ENCODE measurements at places on chromosomes 5 and 9.

DNA sequence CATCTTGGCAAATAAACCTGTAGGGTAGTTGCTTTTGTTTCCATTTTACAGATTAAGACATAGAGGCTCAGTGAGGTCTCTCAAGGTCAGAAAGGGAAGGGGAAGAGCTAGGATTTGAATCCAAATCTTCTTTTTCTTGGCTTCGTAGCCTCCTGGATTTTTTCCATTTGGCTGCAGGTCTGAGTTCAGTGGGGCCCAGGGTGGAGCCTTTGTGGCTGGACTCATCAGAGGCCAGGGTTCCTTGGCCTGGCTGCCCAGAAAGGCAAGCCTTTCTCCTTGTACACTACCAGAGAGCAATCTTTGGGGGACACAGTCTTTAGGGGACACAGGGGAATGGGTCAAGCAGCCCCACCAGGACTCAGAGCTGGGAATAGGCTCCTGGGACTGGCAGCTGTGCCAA, 10.5 kb upstream of the TRAF1 start:
- no peak for DNase-seq

DNA sequence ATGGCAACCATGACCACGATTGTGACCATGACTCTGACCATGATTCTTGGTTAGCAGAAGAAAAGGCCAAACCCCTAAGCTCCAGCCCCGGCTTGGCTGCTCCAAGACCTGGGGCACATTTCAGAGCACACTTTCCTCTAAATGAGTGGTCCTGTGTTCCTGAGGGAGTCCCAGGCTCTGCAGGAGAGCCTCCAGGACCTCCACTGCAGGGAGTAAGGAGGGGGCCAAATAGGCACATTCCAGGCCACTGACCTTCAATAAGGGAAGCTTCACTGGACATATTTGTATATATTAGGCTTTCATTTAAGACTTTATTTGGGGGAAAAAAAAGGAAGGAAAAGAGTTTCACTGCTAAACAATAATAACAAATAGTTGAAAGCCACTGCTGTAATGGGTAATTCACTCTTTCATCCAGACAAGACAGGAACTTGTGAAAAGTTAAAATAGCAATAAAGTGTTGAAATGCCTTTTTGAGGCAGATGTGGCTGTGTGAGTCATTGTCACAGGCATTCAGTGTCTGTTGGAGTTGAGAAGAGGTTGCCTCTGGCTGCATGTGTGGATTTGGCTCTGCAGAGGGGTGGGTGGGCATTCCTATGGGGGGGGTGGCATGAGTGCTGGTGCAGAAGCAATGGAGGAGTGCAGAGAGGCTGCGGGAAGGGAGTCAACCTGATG, 63.9 kb upstream of the TGFBR1 start:
- peak; percentile 80 for DNase-seq

DNA sequence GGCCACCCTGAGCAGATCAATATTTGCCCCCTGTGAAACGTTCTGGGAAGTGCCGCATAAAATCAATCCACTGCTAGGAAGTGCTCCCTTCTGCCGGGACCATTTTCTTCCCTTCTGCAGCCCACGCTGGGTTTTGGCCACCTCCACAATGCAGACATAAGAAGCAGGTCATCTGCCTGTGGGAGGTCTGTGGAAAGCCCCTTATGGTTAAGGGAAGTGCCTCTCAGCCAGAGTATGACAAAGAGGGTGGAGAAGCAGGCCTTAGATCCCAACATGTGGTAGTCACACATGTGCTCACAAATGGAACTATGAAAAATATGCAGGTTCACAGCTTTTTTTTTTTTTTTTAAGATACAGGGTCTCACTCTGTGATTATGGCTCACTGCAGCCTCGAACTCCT, 82.8 kb downstream of the SLC1A3 start:
- DNase-seq = peak; percentile 28

GRCh38 chr5:96940586-96940985, 4.7 kb downstream of the LNPEP start:
- no peak for DNase-seq

DNA sequence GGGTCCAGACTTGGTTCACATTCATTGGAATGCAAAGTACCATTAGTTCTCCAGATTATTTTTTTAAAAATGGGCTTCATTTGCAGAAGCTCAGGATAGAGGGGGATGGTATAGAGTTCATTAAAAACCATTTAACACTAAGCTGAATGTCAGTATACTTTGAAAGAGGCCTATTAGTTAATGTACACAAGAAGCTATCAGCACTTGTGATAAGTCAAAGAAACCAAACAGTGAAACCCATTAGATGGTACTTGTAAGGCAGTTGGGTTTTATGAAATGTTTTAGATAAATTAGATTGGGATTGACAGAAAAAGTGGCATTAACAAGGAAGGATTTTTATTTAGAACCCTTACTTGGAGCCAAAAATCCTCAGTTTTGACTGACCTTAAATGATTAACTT, 229.2 kb upstream of the MPDZ start:
- DNase-seq = no peak

GRCh38 chr5:124056991-124057723, 545.2 kb downstream of the CSNK1G3 start:
- peak; percentile 91 for DNase-seq
